Hematopoietic multipotent progenitor cell treated with erythropoietin and hydrocortisone succinate and interleukin-3 and kit ligand, for 8 days (in vitro differentiated cells): ENCODE measurements at places on chromosomes 3 and 15.
A peak's percentile ranks its signal among the peaks of the same experiment; 100 is the strongest.

GRCh38 chr3:57709559-57709958, 16.7 kb upstream of the DENND6A start:
- no peak for DNase-seq

GRCh38 chr3:189534531-189534930, 96.7 kb upstream of the TP63 start:
- no peak for DNase-seq

DNA sequence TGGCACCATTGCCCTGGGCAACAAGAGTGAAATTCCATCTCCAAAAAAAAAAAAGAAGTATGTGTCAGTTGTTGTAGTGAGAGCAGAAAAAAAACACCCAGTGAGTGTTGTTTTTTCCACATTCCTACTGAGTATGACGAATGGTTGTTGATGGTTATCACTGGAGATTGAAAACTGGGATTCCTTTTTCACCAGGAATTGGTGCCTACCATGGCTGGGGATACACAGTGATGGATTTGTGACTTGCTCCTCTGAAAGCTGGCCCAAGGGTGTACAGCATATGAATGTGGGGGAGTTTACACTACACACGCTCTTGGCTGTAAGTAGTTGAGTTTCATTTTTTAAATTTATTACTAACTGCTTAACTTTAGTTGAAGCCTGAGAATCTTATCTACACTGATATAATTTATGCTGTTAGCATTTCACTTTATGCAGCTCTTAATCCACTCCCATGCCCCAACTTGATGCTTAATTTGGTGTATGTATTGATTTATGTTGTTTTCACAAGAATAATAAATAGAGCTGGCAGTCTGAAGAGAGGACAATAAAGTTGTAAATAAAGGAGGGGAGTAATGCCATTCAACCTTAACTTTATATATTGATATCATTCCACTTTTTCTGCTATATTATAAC, 56.0 kb upstream of the MME start:
- no peak for DNase-seq

GRCh38 chr15:72117486-72118016, 399 bp downstream of the MYO9A start:
- DNase-seq: peak; percentile 70

- no peak for DNase-seq
These were observed 14.4 kb upstream of the WNT7A start for GRCh38 chr3:13894096-13894806.

DNA sequence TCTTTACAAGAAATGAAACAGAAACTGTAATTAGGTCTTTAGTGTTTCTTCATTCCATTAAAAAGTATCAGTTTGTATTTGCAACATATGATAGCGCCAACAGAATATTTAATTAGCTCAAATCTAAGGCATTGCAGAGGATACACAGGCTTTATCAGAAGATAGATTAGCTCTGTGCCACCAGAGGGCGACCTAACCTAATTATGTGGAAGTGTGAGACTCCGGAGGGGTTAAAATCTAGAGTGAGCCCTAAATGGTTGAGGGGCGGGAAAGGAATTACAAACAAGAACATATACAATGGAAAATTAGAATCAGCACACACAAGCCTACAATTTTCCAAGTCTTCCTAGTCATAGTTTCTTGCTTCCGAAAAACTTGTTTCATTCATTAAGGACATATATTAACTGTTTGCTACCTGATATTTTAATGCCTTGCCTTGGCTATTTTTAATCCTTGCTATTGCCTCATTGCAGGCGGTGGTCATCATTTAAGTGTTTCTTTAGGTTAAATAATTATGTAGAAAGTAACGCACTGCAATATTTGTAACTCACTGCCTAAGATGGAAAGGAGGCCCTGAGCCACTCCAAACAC, 18.0 kb upstream of the RYR3 start:
- DNase-seq: peak; percentile 85

DNA sequence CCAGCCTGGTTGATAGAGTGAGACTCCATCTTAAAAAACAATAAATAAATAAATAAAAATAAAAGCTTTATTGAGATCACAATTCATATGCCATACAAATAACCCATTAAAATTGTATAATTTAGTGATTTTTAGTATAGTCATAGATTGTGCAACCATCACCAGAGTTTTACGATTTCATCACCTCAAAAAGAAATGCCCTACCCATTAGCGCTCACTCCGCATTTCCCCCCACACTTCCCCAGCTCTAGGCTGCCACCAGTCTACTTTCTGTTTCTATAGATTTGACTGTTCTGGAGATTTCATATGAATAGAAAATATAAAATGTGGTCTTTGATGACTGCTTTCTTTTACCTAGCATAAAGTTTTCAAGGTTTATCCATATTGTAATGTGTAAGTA, 57.0 kb downstream of the ARHGEF26 start:
- DNase-seq: no peak

DNA sequence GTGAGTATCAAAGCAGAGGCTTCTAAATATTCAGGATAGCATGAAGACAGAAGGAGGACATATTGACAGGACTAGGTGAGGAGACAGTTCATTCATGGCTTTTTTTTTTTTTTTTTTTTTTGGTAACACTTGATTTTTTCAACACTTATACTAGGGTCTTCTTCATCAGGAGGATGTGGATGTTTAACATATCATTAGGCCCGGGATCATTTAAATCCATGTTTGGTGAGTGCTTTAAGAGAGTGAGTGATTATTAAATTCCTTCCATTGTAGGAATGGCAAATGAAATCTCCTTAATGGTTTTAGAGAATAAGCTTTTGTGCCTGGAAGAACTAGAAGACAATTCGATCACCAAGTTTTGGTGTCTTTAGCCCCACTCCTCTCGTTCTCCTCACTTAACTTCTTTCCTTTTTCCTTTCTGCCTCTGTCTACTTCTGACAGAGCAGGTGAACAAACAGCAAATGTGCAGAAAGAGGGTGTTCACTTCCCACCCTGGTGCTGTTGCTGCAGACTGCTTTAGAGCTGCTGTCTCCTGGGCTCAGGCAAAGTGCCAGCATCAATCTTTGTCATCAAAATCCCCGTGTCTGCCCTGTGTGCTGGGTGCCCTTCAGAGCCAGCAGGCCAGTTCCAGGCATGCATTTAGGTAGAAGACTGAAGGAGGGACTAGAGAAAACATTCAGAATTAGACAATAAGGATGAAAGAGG, 35.6 kb upstream of the RAB11A start:
- DNase-seq: peak; percentile 48

DNA sequence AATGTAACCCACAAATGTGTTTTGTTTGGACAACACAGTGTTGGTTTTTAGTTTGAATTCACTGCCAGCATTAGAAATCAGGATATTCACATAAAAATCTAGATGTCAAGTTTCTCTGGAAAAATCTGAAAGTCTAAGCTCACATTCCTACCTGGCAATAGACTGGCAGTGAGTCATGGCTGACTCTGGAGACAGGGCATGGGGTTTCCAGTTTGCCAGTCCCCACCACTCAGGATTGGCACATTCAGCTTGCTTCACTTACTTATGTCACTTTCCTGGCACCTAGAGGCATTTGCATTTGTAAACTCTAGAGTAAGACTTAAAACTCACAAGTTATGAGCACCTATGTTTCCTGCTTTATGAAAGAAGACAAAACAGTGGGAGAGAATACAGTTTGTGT, 19.1 kb upstream of the SEC61A1 start:
- no peak for DNase-seq

DNA sequence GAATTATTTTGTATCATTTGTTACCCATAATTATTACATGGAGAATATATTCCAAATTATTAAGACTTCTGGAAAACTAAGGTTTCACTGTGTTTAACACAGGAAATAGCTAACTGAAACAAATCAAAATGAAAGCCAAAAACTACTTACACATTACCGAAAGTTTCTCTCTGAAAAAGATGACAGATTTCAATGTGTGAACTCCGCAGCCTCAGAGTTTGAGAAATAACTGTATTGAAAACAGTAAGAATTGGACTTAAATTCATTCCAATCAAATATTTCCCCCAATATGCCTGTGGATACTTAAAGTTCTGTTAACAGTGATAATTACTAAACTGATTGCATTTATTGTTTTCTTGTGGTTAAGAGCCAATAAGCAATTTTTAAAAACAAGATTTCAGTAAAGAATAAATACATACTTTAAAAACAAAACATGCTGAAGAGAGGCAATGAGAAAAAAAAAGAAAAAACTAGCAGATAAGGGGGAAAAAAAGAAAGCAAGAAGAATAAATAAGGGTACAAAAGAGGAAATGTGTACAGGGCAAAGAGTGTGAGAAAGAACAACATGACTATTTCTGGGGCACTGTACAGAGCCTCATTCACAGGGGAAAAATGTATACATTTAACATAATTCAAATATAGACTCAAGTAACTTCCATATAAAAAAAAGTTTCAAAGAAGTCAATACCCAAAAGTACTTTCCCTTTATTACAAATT, 30.7 kb downstream of the DENND4A start:
- DNase-seq: no peak
